ENCODE measurements at places on chromosomes 3 and 15.

DNA sequence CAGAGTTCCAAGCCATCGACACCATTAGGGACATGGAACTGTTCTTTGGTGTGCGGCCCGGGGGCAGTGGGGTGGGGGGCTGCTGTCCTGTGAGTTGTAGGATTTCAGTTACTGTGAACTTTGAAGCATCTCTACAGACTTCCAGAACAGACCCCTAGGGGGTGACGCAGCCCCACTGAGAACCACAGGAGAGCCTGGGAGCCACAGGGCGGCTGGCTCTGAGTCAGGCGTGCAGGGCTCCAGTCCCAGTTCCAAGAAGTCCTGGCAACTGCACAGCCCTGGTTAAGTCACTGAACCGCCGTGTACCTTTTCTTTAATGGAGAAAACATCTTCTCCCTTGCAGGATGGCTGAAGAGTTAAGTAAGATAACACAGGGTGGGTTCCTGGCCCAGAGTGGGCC is 23.5 kb upstream of the LRTM1 start:
- peak; percentile 51 for DNase-seq

DNA sequence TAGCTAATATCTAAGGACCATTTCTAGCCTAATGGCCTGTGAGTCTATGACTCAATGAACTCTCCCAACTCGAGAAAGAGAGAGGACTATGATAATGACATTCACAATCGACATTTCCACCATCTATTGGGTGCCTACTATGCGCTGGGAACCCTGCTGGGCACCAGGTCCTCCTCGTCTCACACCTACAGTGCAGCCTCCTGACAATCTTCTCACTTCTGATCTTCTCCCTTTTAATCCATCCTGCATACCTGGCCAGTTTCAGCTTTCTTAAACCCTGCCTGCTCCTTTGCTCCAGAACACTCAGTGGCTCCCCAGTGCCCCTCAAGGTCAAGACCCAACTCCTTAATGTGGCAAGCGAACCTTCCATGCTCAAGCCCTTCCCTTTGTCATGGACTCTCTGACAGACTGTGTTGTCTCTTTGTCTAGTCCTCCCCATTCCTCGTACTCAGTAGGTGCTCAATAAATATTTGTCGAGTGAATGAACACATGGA is 3.5 kb upstream of the SLC6A1 start:
- no peak for DNase-seq

DNA sequence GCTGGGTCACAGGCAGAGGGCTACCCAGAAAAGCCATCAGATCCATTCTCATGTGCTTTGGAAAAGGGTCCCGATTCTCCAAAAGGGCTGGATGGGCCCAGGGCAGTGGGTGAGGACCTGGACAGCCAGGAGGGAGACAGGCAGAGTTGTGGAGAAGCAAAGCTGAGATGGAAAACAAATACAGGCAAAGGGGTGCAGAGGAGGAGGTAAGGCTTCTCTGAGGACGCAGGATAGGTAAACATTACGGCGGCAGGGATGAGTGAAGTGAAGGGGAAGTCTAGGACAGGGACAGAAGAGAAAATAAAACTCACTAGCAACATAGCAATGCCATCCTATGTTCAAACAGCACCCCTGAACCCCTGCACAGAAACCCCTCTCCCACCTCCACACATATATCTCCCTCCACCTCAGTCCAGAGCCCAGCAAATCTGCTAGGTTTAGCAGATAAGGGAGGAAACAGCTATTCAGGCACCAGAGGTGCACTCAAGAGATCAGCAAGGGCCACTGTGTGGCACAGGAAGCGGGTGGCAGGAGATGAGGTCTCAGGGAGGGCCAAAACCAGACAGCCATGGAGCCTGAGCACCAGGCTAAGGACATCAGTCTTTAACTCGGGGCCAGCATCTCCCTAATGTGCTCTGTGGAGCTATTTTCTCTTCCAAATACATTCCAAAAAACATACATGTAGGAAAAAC is 51.3 kb downstream of the HOMER2 start:
- DNase-seq = no peak

DNA sequence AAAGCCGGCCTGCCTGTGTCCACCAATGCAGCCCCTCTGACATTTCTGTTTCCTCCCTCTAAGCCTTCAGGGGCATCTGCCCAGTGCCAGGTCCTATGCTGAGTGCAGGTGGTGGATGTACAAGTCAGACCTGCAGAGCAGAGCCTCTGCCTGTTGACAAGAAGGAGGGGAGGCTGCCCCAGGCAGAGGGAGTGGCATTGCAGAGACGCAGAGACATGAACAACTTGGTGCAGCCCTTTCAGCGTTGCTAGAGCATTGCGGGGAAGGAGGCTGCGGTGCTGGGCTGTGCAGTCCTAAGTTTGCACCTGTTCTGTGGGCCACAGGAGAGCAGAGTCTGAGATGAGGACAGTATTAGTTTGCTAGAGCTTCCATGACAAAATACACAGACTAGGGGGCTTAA is 65.2 kb downstream of the LSM3 start:
- no peak for DNase-seq

GRCh38 chr3:124609402-124609801 is 120.8 kb upstream of the UMPS start:
- peak; percentile 33 for DNase-seq

- no peak for DNase-seq
These were observed 108.8 kb upstream of the PTPRG start for GRCh38 chr3:61452535-61453090.

DNA sequence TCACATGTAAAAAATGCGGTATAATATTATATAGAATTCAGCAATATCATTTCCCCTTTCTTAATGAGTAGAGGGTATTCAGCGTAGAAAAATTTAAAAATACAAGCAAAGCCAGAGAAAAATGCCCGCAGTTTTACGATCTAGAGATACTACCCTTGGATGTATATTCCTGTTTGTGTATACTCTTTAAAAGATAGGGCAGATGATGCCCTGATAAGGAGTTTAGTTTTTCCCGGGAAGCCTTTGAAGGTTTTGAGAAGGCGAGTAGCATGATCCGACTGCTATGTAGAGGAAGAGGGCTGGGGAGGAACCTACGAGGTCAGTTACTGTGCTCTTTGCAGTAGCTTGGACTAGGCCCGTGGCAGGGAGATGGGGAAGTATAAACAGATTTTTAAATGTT is 1.2 kb downstream of the YEATS2 start:
- peak; percentile 14 for DNase-seq

DNA sequence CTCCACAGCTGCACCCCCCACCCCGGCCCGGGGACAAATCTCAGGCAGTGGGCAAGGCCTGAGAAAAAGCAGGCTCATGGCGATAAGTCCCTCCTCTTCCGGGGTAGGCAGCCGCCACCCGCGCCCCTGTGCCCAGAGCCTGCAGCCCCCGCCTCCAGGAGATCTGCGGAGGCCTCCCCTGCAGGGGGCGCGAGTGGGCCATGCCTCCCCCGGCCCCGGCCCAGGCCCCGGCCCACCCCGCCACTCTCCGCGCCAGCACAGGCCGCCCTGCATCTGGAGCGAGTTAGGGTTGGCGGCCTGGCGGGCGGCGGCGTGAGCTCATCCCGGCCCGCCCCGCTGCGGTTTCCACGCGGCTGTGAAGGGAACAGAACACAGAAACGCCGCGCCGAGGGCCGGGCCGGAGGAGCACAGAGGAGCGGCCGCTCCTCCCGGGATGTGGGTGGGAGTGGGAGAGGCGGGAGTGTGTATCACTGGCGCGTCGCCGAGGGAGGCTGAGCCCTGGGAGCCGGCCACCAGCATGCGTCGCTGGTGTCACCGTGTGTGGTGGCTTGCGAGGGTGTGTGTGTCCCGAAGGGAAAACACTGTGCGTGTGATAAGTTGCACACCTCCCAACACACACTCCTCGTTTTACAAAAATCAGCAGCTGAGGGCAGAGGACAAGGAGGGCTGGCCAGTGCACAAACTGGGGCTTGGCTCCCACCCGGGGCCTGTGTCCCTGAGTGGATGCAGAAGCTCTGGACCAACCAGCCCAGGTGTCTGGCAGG is 17.2 kb downstream of the MYL3 start:
- peak; percentile 79 for DNase-seq

- no peak for DNase-seq
These were observed 5.5 kb downstream of the MAP6D1 start for GRCh38 chr3:183819831-183820230.

DNA sequence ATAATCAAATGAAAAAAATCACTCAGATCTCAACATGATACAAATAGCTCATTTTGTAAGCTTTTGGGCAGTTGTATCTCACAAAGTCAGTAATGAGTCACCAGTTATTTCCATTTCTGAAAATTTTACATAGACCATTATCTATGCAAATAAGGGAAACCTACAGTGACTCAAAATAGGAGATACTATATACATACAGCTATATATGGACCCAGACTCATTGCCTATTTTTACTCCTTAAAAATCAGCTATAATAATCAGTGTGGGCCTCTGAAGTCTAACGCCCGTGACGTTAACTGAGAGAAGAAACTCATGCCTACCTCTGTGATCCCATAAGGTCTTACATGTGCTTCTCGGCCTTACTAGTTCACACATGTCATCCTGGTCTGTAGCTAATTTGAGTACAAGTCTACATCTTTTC is 31.6 kb downstream of the LRIG1 start:
- no peak for DNase-seq

GRCh38 chr15:87349181-87349580 is 907.4 kb downstream of the NTRK3 start:
- no peak for DNase-seq

DNA sequence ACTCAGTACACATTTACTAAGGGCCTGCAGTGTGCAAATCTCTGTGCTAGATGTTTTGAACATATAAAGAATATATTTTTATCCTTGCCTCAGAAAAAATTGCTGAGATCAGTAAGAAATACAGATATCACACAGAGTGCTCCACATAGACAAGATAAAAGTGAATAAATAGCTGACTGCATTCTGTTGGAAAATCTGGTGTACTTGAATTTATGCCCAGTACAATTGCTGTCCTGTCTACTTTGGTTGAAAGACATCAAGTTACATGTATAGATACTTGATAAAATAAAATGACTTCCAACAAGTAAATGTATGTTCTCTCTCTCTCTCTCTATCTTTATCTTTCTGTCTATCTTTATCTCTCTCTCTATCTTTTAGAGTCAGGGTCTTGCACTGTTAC is 381.2 kb upstream of the CBLB start:
- DNase-seq = no peak

DNA sequence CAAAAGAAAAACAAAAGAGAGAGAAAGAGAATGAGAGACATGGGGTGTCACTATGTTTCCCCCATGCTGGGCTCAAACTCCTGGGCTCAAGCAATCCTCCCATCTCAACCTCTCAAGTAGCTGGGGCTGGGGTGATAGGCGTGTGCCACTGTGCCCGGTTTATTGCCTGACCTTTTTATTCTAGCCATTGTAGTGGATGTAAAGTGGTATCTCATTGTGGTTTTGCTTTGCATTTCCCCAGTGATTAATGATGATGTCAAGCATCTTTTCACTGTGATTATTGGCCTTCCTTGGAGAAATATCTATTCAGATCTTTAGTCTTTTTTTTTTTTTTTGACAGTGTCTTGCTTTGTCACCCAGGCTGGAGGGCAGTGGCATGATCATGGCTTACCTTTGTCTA is 37.7 kb upstream of the GK5 start:
- no peak for DNase-seq

GRCh38 chr15:56533731-56534403 is 68.9 kb upstream of the MNS1 start:
- DNase-seq = no peak

DNA sequence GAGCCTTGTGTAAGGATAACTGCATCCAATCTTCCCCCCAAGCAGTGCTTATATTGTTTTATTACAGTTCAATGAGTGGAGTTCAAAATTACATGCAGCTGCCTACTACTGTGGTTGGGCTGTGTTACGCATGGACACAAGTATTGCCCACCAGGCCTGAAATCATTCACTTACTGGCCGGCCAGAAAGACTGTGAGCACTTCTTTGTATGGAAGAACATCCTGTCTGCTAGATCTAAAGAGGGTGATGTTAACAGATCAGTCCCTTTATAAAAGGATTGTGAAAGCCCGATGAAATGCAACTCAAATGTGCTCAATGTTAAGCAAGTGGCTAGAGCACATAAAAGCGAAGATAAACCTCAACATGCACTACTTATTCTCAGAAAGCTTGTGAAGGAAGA is 132.5 kb downstream of the FOXP1 start:
- no peak for DNase-seq

GRCh38 chr3:25400587-25400986 is 27.5 kb upstream of the RARB start:
- no peak for DNase-seq

- no peak for DNase-seq
These were observed 8.8 kb upstream of the LRCH3 start for GRCh38 chr3:197782230-197782629.

- no peak for DNase-seq
These were observed 65.4 kb downstream of the SSR3 start for GRCh38 chr3:156489462-156489911.

DNA sequence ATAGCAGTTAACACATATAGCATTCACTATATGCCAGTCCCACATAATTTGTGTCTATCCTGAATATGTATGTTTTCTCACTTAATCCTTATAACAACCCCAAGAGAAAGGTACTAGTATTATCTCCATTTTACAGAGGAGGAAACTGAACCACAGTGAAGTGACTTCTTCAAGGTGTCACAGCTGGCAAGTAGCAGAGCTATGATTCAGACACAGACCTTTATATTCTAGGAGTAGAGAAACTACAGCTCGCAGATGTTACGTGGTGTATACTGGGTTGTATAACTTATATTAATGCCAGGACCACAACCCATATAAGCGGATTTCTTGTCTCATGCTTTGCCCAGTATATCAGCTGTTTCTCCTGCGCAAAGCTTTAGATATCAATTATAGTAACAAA is 29.5 kb upstream of the ICE2 start:
- no peak for DNase-seq

- no peak for DNase-seq
These were observed 18.7 kb upstream of the PAQR9 start for GRCh38 chr3:142982038-142982773.

DNA sequence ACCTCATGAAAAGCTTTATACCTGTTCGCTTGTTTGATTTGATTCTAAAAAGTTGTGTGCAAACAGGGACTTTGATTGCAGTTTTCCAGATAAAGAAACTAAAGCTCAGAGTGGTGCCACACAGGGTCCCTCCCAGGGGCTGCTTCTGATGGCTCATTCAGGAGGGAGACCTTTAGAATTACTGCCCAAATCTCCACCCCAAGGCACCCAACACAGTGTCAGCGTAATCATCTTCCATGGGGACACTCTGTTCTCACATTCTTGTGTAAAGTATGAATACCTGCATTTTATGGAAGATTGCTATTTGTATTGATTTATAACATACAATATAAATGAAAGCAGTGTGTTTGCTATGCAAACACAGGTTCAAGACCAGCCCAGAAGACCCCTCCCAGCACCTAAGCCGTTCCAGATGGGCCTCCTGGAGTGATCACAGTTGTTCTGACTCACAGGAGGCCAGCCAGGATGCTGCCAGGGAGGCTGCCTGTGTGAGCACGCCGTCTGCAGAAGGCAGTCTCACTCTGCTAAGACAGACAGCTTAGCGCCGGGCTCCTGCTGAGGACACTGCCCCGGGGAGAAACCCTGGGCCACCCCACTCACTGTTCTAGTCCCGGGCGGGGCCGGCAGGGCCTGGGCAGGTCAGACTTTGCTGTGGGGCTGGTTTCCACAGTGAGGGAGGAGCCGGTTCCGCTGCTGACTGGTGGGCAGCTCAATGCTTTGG is 185.6 kb downstream of the FAM43A start:
- peak; percentile 88 for DNase-seq

GRCh38 chr3:72279631-72280041 is 494.7 kb upstream of the PROK2 start:
- DNase-seq = no peak

- DNase-seq = peak; percentile 61
These were observed 27.6 kb upstream of the ANKDD1A start for GRCh38 chr15:64883997-64884511.

- DNase-seq = no peak
These were observed 16.5 kb downstream of the PLXNA1 start for GRCh38 chr3:126999383-126999782.

GRCh38 chr15:74873756-74874424 is 725 bp upstream of the SCAMP2 start:
- peak; percentile 48 for DNase-seq
